ENCODE measurements at places on chromosomes 7 and 10.

GRCh38 chr7:103851357-103851756, 138.1 kb downstream of the RELN start:
- DNase-seq = no peak

DNA sequence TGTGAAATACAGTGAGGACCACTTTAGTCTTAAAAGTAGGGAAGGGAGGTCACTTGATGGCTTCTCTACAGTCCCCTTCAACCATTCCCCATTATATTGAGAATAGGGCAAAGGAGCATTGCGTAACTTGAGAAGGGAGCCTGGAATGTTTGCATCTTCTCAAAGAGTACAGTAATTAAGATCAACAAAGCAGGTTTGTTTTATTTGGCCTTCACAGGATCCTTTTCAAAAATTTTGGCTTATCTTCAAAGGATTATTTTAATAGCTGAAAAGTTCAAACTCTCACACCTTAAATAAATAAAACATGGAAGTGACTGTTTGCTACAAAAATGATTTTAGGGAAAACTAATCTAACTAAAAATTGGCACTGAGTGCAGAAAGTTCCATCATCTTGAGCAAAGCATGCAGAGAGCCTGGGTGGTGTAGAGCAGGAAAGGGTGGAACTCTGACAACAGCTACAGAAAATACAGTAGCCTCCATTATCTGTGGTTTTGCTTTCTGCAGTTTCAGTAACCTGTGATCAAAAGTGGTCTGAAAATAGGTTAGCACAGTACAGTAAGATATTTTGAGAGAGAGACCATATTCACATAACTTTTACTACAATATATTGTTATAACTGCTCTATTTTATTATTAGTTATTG, 214.0 kb downstream of the MDFIC start:
- no peak for DNase-seq

DNA sequence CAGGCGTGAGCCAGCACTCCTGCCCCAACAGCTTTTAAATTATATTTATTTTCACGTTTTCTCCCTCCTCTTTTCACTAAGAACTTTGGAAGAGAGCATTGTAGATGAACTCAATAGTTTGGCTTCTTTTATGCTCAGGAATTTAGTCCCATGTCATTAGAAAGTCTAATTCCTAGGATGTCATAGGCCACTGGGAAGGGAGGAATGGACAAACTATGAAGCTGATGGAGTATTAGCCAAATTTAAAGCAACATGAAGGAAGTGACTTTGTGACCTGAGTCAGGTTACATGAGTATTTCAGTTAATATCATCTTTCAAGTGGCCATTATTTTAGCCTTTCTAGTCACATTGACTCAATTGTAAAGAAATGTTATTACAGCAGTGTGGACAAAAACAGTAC, 18.0 kb upstream of the OPN4 start:
- DNase-seq = no peak

GRCh38 chr10:79250259-79250658, 97.0 kb upstream of the PPIF start:
- no peak for DNase-seq

- DNase-seq = no peak
Observed at GRCh38 chr7:149831741-149832219, 6.4 kb upstream of the ZNF862 start.

DNA sequence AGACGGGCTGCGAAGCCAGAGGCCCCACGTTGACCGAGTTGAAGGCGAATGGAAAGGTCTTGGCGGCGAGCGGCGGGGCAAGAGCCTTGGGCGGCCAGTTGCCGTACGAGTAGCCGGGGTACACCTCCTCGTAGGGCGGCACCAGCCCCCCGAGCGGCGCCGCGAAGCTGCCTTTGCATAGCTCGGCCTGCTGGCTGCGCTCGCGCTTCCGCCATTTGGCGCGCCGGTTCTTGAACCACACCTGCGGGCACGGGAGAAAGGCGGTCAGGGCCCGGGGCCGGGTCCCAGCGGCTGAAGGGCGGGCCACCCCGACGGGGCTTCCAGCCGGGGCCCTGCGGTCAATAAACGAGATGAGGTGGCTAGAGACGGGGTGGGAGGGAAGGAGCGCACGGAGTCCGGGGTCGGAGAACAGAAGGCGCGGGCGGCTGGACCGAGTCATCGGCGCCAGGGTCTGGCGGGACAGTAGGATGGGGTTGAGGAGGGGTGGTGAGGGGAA, 4.8 kb downstream of the ELOVL3 start:
- no peak for DNase-seq

- no peak for DNase-seq
Observed at GRCh38 chr7:35498416-35498815, 196.5 kb downstream of the HERPUD2 start.

DNA sequence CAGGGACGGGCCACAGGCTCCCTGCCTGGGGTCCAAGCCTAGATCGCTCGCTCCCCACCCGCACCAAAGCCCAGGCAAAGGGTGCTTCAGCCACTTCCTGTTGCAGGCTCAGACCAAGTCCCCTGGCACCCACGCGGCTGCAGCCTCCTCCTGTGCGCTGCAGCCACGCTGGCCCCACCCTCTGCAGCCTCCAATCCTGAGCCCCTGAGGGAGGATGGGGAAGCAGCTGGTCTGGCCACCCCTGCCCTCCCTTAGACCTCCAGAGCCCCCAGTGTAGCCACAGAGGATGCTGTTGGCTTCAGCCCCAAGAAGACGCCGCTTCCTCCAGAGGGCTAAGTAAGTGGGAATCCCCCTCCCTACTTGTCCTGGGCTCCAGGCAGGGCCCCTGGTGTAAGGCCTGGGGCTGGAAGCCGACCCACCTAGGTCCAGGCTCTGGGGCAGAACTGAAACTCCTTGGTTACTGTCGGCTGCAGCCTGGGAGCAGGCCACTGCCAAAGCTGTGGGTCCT, 9.4 kb downstream of the LIMK1 start:
- DNase-seq = no peak

DNA sequence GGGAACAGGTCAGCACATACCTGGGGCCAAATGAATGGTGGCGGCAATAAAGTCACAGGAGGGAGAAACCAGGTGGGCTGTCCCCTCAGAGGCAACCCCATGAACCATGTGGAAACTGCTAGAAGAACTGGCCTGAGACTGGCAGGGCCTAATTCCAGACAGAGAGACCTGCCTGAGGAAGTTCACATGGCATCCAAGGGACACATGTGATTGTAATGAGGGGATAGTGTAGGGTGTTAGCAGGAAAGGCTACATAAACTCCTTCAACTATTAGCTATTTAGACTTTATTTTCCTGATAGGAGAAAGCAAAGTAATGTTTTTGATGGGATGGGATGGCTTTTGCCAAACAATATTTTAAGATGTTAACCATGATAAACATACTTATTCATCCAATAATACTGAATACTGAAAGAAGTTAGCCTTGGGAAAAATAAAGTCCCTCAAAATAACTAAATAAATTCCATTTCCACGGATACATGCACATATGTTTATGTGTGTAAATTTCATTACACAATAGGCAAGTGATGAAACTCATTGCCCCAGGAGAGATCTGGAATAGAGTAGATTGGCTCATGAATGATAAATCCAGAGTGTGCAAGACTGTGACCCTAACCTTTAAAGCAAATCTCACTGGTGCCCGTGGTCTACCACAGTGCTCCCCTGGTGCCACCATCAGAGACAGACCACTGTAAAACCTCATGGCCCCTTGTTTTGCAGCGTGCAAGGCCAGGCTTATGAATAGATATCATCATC, 137.0 kb downstream of the NRF1 start:
- no peak for DNase-seq

DNA sequence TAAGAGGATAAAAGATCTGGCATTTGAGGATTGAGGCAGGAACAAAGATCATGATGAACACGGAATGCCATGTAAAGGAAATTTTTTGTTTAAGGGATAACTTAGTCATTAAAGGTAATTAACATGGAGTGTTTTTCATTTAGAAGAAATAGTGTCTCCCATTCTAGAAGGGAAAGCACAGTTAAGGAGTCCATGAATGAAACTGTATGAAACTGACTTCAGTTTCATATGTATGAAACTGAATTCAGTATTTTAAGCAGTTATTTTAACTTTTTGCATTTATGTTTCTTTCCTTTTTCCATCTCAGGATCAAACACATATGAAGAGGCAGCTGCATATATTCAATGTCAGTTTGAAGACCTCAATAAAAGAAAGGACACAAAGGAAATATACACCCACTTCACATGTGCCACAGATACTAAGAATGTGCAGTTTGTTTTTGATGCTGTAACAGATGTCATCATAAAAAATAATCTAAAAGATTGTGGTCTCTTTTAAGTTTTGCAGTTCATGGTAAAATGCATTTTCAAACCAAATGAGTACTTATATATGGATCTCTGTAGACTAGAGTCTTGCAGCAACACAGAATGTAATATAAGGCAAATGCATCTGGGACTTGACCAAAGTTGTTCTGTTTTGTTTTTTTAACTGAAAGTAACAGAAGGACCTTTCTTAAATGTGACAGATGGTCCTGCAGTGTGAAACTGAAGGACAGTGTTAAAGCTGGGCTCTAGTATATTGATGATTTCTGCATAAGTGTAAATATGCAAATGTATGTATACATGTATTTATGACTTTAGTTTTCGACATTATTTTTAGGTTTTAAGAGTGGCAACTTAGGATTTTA, 82.6 kb downstream of the GNAI1 start:
- no peak for DNase-seq

- no peak for DNase-seq
Observed at GRCh38 chr7:29858191-29858951, 52.1 kb downstream of the WIPF3 start.

- DNase-seq = no peak
Observed at GRCh38 chr7:152512706-152513105, 76.9 kb upstream of the KMT2C start.

DNA sequence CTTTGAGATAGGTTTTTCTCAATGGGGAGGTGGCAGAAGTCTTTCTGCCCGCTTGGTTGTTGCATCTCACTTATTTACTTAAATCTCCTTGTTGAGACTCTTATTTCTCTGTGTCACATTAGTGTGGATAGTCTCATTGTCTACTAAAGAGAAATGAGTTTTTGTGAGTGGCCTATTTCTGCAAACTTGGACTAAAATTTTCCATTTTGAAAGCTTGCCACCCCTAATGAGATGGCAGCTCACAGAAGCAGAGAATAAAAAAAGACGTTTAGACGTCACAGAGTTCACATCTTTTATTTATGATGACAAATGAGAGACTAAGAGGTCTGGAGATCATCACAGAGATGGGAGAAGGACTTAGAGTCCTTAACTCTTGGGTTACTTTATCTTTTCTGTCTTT, 262.7 kb upstream of the PHYHIPL start:
- DNase-seq = no peak

- DNase-seq = no peak
Observed at GRCh38 chr10:132851451-132851850, 65.5 kb upstream of the NKX6-2 start.

Data from activated T-helper 1 cell treated with Interleukin-2 at 50 U/mL for 16 hours (primary cell).